Right ventricle myocardium inferior (tissue), 1 donor: ENCODE measurements at places on chromosomes 4 and X. TPM values are rescaled to one million over a fixed set of nuclear protein-coding genes. Genes with fewer than 3 reads are reported as not detected.

GRCh38 chrX:138875472-138875871, 164.0 kb upstream of the FGF13 start:
- no peak for DNase-seq

GRCh38 chrX:8627796-8628195, 104.1 kb downstream of the ANOS1 start:
- no peak for DNase-seq

- no peak for DNase-seq
These were observed 51.7 kb downstream of the GASK1B start for GRCh38 chr4:158121161-158121579.

LRRC66 gene
- total RNA-seq: 0.32 TPM

HERC5 gene
- 1.6 TPM for total RNA-seq

NEUROG2 gene
- not detected for total RNA-seq

- no peak for DNase-seq
These were observed 140.2 kb upstream of the PJA1 start for GRCh38 chrX:69305333-69306062.

DNA sequence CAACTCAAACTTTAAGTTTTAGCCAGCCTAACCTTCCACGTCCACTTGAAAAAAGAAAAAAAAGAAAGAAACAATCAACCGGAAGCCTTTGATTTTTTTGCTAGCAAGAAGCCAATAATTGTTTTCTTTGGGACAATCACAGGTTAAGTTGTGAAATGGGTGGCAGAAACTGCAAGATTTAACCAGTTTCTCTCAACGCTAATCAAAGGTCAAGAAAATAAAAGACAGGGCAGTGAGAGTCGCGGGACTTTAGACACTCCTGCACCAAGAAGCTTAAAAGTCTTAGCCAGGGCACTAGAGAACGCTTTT, 1.0 kb downstream of the ACSL1 start:
- no peak for DNase-seq
